ENCODE measurements at places on chromosomes 7 and 10.

- no peak for DNase-seq
Measured at GRCh38 chr10:101080933-101081931, 19.4 kb downstream of the KAZALD1 start.

DNA sequence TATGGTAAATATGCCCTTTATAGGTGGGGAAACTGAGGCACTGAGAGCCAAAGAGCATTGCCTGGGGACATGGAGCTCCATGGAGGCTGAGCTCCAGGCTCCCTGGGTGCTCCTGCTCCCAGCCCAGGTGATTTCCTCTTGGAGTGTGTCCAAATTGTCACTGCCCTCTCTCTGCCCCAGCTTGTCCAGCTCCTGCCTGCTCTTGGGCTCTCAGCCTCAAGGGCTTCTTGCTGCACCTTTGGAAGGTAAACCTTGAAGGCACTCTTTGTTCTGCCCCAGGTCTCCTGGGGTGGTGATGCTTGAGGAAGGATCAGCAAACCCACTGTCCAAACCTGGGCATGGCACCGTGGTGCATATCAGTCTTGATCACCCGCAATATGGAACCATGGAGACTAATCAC, 166.1 kb downstream of the RPS24 start:
- DNase-seq, result no peak

DNA sequence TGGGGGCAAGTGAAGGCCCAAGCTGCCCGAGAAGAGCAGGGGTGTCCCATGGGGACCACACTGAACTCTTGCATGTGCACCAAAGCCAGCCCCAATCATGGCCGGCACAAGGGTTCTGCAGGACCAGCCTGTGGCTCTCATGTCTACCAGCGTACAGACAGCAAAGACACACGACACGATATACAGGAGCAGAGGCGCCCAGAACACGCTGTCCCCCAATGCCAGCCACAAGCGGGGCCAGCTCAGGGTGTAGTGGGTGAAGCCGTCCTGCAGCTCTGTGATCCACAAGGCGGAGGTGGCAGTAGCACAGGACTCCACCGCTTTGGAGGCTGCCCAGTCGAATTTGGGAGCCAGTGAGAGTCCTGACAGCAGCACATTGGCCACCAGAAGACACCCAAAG, 108.9 kb upstream of the PDSS1 start:
- DNase-seq, result no peak

GRCh38 chr10:67306588-67307205, 380.9 kb downstream of the LRRTM3 start:
- DNase-seq, result no peak

DNA sequence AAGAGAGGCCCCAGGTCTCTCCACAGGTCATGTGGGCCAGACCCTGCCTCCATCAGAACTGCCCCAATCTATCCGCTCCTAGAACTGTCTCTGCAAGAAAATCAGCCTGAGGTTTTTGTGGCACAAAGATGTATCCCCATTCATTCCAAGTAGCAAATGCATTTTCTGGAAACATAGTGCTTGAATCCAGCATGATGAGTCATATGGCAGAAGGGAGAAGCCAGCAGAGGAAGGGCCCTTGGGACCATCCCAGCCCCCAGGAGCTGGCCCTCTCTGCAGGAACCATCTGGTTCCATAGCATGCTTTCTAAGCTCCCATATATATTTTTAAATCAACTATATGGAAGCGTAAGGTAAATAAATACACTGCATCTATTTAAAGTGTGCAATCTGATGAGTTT, 563.2 kb downstream of the GALNT17 start:
- no peak for DNase-seq

GRCh38 chr10:126204320-126204719, 184.0 kb downstream of the ADAM12 start:
- DNase-seq, result no peak

- no peak for DNase-seq
Measured at GRCh38 chr10:94002156-94002555, 8.4 kb downstream of the PLCE1 start.

GRCh38 chr10:131006458-131007256, 304.9 kb downstream of the TCERG1L start:
- peak; percentile 31 for DNase-seq

GRCh38 chr10:72850861-72851260, 42.7 kb upstream of the OIT3 start:
- DNase-seq, result no peak

DNA sequence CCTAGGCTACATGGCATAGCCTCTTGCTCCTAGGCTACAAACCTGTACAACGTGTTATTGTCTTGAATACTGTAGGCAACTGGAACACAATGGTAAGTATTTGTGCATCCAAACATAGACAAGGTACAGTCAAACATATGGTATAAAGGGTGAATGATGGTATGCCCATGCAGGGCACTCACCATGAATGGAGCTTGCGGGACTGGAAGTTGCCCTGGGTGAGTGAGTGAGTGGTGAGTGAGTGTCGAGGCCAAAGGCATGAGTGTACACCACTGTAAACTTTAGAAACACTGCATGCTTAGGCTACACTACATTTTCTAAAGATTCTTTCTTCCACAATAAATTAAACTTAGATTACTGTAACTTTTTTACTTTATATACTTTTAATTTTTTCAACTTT, 165.7 kb downstream of the PARD3 start:
- DNase-seq, result no peak

- no peak for DNase-seq
Measured at GRCh38 chr10:80471715-80472233, 17.7 kb downstream of the TSPAN14 start.

- DNase-seq, result no peak
Measured at GRCh38 chr7:4325732-4326131, 356.4 kb upstream of the FOXK1 start.

DNA sequence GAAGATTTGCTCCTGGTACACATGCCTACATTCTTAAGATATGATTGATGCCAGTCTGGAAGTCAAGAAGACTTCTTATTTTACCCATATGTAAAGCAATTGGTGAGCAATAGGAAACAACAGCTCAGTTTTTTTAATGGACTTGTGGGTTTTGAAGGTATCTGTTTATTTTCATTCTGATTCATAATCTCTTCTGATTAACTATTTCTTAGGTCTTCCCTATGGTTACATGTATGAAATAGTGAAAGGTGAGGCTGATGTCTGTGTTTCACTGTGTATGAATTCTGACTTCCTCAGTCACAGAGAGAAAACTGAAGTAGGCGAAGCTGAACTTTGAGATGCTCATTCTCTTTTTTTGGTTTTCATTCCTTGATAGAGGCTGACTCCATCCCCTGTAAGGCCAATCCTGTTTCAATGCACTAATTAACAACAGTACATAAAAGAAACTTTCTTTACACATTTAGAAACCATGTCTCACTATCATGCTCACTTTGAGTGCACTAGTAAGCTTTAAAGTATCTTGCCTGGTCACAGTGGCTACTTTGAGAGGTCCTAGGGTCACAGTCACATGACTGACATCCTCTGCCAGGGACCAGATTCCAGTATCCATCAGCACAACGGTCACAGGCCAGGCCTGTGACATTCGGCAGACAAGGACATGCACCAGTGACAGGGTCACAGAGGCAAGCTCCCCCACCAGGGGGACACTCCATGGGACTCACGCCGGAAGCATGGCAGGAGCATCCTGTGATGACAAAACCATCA, 59.5 kb upstream of the LAMB1 start:
- DNase-seq, result no peak

GRCh38 chr10:49053053-49053997, 62.0 kb downstream of the VSTM4 start:
- peak; percentile 44 for DNase-seq

DNA sequence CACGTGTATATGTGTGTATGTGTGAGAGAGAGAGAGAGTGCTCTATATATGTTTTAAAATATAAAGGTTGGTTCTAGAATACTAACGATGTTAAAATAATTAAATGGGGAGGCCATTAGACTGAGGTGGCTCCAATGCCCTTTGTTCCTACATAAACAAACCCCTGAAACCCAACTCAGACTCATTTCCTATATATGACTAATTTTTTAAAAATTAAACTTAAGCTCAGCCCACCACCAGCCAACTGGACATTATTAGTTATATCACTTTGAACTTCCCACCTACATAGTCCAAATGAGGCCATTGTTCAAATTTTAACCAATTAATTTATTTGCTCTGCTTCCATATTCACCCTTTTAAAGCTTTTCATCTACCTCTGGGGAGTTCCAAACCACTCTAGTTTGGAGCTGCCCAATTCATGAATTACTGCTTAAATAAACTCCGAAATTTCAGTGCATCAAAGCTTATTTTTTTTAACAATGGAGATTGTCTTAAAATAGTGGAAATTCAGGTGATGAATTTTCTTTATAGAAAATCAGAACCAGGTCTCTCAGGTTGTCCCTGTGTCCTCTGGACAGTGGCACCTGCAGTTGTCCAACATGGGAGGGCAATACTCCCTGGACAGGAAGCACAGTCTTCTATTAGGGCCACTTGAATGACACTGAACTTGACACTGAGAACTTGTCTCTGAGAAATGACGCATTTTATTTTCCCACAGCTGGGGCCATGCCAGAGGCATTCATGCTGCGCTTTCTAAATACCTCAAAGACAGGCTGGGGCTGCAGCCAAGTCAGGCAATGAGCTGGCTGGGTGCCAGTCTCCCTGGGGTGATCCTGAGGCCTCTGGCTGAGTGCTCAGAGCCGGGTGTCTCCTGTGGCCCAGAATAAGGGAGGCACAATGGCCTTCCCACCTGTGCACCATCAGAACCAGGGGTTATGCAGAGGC, 109.5 kb upstream of the TMEM72 start:
- peak; percentile 95 for DNase-seq

GRCh38 chr7:30157204-30157603, 22.4 kb downstream of the MTURN start:
- DNase-seq, result no peak

- no peak for DNase-seq
Measured at GRCh38 chr7:114789161-114789560, 132.7 kb upstream of the MDFIC start.

DNA sequence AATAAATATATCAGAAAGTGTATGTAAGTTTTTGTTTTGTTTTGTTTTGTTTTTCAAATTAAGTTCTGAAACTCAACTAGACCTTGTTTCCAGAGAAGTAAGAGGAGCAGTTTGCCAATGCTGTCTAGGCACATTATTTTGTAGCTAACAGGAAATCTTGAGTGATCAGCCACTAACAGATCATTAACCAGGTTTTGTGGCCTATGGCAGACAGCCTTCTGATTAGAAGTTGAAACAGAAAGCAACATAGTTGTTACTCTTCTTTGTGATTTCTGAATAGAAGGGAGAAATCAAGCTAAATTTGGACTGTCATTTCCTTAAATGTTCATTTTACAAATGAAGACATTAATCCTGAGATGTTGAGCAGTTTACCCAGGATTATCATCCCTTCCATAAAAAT, 142.6 kb downstream of the PLXDC2 start:
- no peak for DNase-seq

DNA sequence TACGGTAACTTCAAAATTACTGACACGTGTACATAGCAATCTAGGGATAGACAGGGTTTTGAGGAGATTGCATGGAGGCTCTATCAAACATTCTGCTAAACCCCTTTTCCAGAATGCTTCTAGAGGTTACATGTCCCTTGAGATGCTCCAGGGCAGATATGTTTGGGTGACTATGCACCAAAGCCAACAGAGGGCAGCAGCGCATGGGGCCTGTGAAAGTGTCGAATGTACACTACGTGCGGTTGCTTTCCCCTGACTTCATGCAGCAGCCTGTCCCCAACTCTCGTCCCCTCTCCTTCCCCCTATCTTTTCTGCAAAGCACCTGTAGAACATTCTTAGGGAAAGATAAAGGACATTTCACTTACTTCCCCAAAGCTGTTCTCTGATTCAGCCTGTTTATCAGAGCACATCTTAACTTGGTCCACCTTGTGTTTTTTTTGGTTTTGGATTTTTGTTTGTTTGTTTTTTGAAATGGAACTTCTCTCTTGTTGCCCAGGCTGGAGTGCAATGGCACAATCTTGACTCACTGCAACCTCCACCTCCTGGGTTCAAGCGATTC, 90.2 kb downstream of the UBE3C start:
- no peak for DNase-seq

DNA sequence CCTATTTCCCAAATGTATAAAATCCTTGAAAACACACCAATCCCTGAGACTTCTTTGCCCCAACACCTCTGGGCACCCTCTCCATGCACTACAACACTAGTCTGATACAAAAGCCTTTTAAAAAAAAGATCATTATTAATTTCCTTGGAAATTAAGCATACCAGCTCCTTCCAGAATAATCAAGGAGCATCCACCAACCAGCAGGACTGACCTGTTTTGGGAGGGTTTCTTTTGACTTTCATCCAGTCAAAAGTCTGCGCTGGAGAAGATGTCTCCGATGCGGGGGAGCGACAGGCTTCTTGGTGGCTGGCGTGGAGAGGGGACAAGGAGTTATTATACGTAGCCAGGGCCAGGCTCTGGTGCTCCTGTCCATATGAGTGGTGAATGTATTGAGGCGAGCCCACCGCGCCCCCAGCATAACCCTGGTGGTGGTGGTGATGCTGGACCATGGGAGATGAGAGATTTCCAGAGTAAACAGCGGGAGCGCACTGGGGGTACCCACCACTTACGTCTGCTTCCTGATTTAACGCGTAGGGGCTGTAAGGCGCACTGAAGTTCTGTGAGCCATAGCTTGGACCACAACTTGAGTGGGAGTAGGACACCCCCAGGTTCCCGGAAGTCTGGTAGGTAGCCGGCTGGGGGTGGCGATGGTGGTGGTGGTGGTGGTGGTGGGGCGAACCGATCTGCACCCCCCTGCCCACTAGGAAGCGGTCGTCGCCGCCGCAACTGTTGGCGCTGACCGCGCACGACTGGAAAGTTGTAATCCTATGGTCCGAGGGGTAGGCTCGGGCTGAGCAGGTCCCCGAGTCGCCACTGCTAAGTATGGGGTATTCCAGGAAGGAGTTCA, 527 bp downstream of the HOXA1 start:
- DNase-seq, result no peak

- no peak for DNase-seq
Measured at GRCh38 chr7:82441669-82442478, 1.7 kb downstream of the CACNA2D1 start.

- no peak for DNase-seq
Measured at GRCh38 chr7:154503962-154504550, 451.9 kb downstream of the DPP6 start.

DNA sequence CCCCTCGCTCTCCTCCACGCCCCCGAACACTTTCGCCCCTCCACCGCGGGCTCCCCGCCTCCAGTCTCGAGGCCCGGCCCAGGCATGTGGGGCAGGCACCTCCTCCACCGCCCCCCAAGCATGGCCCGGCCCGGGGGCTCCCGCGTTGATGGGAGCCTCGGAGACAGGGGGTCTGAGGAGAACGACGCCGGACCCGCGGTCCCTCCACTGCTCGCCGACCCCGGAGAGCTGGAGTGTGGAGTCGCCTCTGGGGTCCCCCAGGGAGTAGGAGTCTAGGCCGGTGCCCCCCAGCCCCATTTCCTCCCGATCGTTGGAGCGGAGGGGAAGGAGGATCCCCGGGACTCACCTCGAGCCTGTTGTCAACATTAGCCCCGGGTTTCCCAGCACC, 206 bp downstream of the UPF2 start:
- DNase-seq, result no peak

GRCh38 chr7:68958571-68958970, 639.7 kb upstream of the AUTS2 start:
- no peak for DNase-seq

GRCh38 chr10:113518816-113519591, 33.8 kb upstream of the HABP2 start:
- no peak for DNase-seq

- DNase-seq, result peak; percentile 45
Measured at GRCh38 chr10:132960071-132960472, 17.7 kb upstream of the CFAP46 start.

Measured in left lobe of liver (tissue), 2 donors.